ENCODE measurements at places on chromosomes 1 and 21.
A peak's percentile ranks its signal among the peaks of the same experiment; 100 is the strongest.

GRCh38 chr1:151130987-151131586 lies 15.3 kb downstream of the SEMA6C start:
- DNase-seq: peak; percentile 77

DNA sequence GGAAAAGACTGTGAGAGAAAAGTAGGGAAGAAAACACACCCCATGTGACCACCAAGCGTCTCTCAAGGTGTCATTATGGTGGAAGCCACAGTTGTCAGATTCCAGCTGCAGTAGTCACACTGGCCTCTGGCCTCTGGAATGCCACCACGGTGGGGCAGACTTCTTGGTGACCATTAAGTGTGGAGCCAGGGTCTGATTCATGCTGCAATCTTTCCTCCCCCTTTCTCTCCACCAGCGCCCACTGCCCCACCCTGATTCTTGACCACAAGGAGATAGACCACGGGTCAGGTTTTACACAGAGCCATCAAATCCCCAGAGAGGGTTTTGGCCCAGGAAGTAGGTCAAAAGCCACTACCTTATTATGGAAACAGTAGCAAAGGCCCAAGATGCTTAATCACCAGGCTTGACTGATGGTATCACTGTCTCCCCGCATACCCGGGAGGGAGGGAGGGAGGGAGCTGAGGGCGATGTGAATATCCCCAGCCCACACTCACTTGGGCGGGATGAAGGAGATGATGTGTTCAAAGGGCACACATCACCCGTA lies 52.7 kb upstream of the GRHL3 start:
- no peak for DNase-seq

- no peak for DNase-seq
These were observed 18.7 kb upstream of the CLDN8 start for GRCh38 chr21:30234643-30235042.

GRCh38 chr21:31132574-31133242 lies 94.4 kb upstream of the KRTAP19-8 start:
- DNase-seq: peak; percentile 57

DNA sequence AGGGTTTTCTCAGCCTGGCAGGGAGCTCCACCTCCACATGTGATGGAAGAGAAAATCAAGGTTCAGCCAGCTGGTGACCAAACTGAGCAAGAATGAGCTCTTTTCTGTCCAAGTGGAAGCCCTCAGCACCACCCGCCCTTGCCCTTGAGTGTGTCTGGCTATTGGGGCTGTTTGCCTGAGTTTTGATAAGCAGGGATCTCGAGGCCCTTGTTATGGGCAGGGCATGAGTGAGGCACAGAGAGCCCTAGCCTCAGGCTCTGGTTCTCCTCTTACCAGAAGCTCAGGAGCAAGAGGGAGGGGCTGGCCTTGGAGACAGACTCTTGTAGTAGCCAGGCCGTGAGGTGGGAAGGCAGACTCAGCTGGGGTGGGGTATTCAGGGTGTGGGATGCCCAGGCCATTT lies 37.5 kb upstream of the ARF1 start:
- DNase-seq: no peak

DNA sequence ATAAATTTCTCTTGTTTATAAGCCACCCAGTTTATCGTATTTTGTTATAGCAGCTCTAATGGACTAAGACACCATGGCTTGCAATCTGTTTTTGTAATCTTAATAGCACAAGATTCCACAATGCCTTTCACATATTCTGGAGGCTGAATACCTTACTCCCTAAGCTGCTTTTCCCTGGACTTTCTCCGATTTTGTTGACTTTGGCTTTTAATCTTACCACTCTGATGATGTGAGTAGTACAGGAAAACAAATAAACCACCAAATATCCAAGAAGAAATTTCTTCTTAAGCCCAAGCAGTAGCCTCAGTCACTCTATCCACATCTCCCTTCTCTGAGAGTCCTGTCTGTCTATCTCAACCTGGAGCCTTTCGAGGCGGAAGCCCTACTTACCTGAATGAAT lies 838.6 kb downstream of the LTN1 start:
- no peak for DNase-seq

DNA sequence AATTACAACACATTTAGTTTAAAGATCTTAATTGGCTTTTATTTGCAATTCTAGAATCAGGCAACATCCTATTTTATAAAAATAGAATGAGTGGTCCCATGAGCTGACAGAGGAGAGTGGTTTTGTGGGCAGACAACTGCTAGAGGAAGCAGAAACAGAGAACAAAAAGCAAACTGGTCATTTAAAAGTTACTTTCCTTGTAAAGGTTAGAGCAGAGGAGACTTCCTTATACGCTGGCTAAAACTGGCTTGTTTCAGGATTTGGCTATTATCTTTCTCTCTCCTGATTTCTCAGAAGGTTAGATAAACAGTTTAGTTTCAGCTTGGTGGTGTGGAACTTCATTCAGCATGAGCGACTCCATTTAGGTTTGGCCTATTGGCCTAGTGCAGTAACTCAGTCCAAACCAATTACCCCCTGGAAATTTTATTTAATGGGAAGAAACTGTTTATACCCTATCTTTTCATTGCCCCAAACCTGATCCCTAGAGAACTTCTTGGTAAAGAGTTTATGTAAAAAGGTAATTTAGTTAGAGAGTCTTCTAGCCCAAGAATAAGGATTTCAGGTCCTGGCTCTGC lies 32.2 kb upstream of the IL20 start:
- DNase-seq: no peak

GRCh38 chr1:209743145-209743482 lies 12.7 kb upstream of the TRAF3IP3 start:
- no peak for DNase-seq

GRCh38 chr1:235864469-235864868 lies 2.2 kb downstream of the LYST start:
- no peak for DNase-seq

- DNase-seq: no peak
These were observed 331.1 kb downstream of the PTPRC start for GRCh38 chr1:198969981-198970380.

DNA sequence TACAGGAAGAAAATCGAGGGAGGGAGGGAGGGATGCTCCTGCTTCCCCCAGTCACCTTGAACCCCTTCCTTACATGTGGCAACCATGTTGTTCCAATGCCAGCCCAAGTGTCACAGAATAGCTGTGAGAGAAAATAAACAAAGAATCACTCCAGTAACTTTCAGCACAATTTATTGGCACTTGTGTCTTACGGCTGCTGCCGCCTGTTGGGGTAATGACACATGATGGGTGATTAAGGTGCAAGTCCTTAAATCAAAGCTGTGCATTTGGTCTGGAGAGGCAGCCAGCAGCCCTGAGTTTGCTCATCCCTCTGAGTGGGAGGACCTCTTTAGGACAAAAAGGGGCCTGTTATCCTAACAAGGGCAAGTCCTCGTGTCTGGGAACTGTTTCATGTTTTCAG lies 377.7 kb downstream of the PCP4 start:
- DNase-seq: no peak

GRCh38 chr1:9438431-9439073 lies 100.7 kb upstream of the SLC25A33 start:
- no peak for DNase-seq

- DNase-seq: no peak
These were observed 42.1 kb downstream of the NRIP1 start for GRCh38 chr21:15022608-15023261.

DNA sequence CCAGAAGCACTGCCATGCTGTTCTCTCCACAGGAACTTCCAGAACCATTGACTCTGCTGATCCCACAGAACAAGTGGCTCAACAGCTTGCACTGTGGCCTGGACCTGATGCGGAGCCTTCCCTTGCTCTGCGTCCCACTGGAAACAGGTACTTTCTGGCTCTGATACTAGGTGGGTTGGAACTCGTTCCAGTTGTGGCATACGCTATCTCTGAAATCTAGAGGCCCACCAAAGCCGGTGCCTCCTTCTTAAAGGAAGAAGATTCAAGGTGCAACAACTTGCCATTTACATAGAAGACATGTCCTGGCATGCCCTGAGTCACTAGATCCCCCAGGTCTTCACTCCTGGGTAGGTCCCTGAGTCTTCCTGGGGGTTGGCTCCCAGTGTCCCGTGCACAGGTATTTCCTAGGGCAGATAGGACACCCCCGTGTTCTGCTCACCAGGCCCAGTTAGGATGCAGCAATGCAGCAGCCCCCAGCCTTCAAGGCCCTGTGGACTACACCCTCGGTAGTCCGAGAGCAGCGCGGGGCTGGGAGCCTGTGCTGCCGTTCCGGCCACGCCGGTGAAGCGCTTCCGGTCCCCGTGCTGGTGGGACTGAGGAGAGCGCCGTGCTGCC lies 10.8 kb upstream of the PCBP3 start:
- DNase-seq: no peak

- DNase-seq: no peak
These were observed at the start of gene DAB1 for GRCh38 chr1:57423656-57424211. DAB1 (minus strand) TSS chr1:57424060; CDS start chr1:57291030, 133,030 bp downstream.

GRCh38 chr1:25643929-25644328 lies 27.3 kb downstream of the MAN1C1 start:
- DNase-seq: no peak

DNA sequence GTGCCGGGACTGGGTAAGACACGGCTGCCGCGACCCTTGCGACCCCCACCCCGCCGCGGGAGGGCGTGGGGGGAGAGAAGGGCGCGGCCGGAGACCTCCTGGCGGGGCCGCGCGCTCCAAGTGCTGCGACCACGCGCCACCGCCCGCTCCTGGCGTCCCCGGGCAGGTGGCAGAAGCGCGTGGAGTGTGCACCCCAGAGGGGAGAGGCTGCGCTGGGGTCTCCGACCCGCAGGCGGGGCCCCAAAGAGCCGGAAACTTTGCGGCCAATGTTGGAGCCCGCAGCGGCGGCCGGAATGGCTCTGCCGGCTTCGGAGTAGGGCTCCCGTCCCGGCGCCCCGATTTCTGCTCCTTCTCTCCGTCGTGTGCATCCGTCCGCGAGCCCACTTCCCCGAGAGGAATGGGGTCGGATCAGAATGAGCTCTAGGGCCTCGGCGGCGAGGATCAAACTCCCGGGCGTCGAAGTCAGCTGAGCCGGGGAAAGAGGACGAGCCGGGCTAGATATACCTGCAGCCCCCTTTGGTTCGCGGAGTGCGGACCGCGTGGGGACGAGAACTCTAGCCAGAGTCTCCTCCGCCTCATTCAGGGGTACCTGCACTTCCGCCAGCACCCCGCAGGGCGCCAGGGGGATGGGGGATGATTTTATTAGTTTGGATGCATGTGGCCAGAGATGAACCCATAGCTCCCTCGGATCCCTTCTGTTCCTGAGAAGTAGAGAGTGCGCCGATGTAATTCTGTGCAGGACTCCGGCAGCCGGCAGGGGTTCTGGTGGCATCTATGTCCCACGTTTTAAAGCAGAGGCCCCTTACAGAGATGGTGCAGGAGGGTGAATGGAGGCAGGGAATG lies 751 bp downstream of the STUM start:
- no peak for DNase-seq

- no peak for DNase-seq
These were observed 911.1 kb downstream of the TTLL7 start for GRCh38 chr1:83087851-83088250.

DNA sequence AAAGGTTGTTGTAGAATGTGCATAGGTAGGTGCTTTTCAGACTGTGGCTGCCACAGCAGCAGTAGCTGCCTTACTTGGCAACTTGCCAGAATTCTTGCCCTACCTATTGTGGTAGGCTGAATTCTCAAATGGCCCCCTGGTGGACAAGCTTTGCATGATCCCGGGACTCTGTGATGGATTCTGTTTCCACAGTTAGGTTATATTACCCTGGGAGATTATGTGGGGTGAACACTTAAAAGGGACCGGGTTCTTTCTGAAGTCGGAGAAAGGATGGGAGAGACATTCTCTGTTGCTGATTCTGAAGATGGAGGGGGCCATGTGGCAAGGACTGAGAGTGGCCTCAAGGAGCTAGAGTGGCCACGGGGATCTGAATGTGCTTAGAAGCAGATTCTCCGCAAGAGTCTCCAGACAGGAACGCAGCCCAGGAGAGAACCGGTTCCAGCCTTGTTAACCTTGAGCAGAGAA lies 32.1 kb upstream of the KCNE1 start:
- DNase-seq: no peak

Measured in stimulated activated CD8-positive, alpha-beta memory T cell treated with anti-CD3 and anti-CD28 coated beads, Interleukin-2, amount 100 ng/mL, for 48 hours (primary cell).